Upper lobe of left lung (tissue), 6 donors: ENCODE measurements at places on chromosomes 1 and 21. TPM values are rescaled to one million over a fixed set of nuclear protein-coding genes. Genes with fewer than 3 reads are reported as not detected.

DNA sequence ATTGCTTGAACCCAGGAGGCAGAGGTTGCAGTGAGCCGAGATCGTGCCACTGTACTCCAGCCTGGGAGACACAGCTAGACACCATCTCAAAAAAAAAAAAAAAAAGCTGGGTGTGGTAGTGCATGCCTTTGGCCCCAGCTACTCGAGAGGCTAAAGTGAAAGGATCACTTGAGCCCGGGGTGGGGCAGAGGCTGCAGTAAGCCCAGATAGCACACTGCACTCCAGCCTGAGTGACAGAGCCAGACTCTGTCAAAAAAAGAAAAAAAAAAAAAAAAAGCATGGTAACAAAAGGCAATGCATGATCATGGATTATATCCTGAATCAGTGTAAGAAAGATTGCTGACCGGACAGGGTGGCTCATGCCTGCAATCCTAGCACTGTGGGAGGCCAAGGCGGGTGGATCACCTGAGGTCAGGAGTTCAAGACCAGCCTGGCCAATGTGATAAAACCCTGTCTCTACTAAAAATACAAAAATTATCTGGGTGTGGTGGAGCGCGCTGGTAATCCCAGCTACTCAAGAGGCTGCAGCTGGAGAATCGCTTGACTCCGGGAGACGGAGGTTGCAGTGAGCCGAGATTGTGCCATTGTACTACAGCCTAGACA lies 76.3 kb downstream of the RUSC1 start:
- DNase-seq, result no peak

- DNase-seq, result no peak
Measured at GRCh38 chr1:31549809-31550620, 26.3 kb upstream of the TINAGL1 start.

GRCh38 chr1:214859647-214860046 lies 222.9 kb upstream of the KCNK2 start:
- no peak for DNase-seq

- no peak for DNase-seq
Measured at GRCh38 chr1:236156512-236157208, 14.3 kb downstream of the GPR137B start.

DNA sequence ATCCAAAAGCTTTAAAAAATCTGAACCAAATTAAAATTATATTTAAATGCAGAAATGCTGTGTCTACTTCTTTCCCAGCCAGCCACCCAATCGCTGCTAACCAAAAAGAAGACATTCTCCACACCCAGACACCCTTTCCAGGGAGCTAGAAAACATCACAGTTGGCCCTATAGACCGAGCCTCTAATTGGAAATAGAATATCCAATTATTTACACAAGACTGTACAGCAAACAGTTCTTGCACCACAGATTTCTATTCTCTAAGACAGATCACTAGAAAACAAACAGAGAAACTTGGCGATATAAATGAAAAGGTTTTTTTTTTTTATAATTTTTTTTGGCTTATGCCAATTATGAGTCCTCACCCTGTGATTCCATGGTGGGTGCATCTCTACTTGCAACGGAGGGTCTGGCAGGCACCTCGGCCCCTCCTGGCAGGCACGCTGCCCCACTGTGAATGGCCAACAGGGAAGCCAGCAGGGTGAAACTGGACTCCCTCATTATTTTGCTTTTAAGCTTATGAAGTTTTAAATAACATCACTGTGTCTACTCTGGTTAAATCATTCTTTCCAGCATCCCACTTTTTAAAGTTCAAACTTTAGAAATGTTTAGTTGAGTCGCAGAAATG lies 29.2 kb downstream of the BCAR3 start:
- no peak for DNase-seq

GRCh38 chr1:15246960-15247614 lies at the start of gene FHAD1:
FHAD1 (plus strand) TSS chr1:15247223; CDS start chr1:15251785, 4,562 bp downstream.
- peak; percentile 95 for DNase-seq

DNA sequence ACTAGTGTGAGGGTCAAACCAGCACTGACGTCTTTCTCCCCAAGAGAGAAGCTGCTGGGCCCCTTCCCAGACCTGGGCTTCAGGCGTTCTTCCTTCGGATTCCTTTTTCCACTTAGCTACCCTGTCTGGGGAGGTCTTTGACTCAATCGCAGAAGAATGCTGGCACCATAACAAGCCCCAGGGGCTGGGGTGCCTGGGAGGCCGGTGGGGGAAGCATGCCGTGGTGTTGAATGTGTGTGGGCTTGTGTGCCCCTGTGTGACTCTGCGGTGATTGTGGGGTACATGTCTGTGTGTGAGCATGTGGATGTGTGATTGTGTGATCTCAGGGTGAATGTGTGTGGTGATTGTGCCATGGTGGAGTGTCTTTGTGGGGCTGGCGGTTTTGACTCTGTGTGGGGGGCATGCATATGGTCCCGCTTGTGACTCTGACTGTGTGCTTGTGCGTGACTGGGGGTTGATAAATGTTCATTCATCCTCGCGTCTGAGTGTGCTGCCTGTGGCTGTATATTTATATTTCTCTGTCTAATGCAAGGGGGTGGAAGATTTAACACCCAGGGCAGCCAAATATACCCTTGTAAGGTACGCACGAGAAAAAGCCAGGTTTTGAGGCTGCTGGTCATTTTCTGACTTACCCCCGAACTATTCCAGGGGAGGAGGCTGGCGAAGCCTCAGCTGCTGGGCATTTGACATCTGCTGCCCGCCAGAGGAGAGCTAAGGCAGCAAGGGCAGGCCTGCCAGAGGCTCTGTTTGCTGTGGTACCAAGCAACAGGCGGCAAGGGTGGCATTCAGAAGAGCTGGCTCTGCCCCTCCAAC lies 1.1 kb upstream of the SYNC start:
- DNase-seq, result no peak

GRCh38 chr1:36609241-36610027 lies 126.7 kb upstream of the CSF3R start:
- no peak for DNase-seq

DNA sequence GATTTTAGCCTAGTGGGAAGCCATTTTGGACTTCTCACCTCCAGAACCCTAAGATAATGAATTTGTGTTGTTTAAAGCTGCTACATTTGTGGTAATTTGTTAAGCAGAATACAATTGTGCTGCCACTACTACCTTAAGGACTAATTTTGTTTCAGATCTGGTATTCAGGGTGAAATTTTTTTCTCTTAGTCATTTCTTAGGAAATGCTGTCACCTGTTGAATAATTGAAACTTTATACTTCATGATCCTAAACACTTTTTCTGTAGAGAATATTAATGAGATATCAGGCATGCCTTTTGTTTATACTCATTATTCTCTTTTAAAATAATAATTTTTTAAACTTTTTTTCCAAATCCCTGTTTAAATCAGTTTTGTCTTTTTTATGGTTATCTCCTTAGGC lies 246.8 kb downstream of the TGFB2 start:
- no peak for DNase-seq

- peak; percentile 54 for DNase-seq
Measured at GRCh38 chr1:179094818-179095217, 12.9 kb downstream of the TOR3A start.

DNA sequence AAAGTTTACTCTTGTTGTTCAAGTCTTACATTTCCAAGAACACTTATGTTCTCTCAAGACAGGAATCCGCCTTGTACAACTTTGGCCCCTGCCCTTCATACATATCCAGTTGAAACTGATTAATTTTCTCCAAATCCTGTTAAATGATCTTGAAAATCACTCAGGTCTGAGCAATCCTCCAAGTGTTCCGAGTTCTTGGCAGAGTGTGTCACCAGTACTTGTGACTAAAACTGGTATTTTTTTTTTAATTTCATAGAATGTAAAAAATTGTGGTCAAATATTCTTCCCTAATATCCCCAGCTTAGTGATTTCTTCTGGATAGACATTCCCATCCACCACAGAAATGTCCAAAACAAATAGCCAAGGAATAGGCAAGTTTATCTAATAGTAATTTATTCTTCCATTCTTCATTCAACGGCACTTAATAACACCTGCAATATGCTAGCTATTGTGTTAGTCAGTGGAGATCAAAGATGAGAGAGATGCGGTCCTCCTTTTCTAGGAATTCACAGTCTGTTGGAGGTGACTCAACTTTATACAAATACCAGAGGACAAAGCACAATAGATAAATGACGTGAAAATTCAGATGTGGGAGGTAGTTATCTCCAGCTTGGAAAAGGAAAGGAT lies 71.4 kb downstream of the DIRAS3 start:
- no peak for DNase-seq

GRCh38 chr1:240399381-240399780 lies 212.6 kb downstream of the GREM2 start:
- DNase-seq, result no peak

DNA sequence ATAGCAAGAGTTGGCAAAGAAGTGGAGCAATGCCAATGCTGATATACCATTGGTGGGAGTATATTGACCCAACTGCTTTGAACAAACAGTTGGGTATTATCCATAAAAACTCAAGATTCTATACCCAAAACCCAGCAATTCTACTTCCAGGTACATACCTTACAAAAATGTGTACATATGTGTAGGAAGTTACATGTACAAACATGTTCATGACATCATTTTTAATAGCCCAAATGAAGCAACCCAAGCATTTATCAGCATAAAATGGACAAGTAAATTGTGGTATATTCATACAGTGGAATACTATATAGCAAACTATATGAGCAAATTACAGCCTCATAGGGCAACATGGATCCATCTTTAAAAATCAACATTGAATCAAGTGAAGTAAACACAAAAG lies 20.9 kb downstream of the RWDD3 start:
- DNase-seq, result no peak

DNA sequence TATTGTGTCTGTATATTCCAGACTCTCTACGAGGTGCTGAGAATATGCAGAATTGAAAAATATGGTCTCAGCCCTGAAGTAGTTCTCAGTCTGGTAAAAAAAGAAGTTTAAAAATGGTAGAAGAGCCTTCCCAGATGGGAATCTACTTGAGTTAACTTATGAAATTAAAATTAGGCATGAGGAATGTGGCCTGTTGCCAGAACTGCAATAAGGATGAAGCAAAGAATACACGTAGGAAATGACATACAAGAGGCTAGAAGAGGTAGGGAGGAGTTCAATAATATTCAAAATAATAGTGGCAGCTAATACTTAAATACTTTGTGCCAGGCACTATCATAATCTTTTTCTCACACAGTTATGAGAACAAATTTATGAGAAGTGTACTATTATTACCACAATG lies 6.3 kb downstream of the ASPM start:
- no peak for DNase-seq

DNA sequence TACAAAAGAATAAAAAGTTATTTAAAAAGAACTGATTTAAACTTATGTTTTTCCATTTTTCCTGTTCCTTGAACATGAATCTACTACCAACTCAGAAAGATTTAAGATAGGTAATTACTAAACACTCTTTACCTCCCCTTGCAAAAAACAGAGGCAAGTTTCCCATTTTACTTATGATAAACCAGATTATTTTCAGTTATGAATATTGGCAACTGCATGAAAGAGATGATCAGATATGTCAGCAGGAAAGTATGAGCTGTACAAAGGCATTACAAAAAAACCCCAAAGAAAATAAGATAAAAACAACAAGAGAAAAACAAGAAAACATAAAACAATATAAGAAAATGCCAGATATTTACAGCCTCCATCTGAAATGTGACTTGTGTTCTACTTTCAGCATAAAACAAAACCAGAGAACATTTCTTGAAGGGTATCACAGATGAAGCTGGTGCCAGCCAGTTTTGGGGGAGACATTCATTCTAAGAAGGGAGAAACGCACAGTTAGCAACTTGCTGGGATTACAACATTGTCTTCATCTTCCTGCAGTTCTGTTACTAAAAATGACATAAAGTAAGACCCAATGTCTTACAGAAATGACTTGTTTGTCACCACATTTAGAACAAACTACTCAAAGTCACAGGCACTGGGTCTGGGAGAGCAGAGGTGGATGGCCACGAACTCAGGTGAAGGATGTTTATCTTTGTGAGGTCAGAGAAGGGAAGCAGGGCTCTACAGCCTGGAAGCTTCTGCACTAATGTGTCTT lies 19.1 kb downstream of the ZC3H12A start:
- DNase-seq, result no peak

- no peak for DNase-seq
Measured at GRCh38 chr1:166947398-166948043, 27.8 kb downstream of the ILDR2 start.

DNA sequence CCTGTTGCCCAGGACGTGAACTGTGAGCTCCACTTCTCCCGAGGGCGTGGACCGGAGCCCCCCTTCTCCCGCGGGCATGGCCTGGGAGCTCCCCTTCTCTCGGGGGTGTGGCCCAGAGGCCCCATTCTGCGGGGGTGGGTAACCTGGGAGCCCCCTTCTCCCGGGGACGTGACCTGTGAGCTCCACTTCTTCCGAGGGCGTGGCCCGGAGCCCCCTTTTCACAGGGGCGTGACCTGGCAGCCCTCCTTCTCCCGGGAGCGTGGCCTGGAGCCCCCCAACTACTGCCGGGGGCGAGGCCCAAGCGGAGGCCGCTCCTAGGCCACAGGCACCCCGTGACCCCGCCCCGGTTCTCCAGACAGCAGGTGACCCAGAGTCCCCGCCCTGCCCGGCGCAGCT lies 320 bp downstream of the C1orf174 start:
- peak; percentile 31 for DNase-seq

DNA sequence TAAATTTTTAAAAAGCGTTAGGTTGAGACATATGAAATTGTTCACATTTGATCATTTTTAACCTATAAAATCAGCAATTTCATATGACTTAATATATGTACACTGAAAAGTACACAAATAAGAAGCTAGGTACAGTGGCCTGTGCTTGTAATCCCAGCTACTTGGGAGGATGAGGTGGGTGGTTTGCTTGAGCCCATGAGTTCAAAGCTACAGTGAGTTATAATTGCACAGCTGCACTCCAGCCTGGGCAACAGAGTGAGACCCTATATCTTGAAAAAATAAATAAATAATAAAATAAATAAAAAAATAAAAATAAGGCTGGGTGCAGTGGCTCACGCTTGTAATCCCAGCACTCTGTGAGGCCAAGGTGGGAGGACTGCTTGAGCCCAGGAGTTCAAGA lies 5.2 kb upstream of the EPB41 start:
- no peak for DNase-seq

GRCh38 chr1:193348769-193349535 lies 162.5 kb upstream of the B3GALT2 start:
- no peak for DNase-seq

DNA sequence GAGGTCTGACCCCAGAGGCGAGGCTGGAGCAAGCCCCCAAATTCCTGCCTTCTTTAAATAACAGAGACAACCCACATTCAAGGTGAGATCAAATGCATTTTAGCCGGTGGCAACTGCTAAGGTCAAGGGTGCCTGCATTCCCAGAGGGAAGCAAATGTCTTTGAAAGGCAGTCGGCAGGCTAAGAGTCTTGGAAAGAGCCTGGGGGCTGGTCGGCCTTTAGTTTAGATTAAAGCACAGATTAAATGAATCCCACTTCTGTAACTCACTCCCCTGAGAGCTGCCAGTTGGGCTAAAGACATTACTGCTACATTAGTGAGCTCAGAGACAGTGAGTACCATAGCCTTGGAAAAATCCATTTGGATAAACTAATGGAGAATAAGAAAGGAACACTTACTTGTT lies 59.2 kb downstream of the HTR6 start:
- DNase-seq, result no peak

GNPAT gene
- total RNA-seq, result 26.3 TPM

RIMKLA gene
- 16.6 TPM for total RNA-seq

DNM3 gene
- total RNA-seq, result 9.9 TPM

SMAP2 gene
- total RNA-seq, result 86.9 TPM

TMEM269 gene
- not detected for total RNA-seq

KANK4 gene
- 5.7 TPM for total RNA-seq

SERPINC1 gene
- 1.5 TPM for total RNA-seq

AMY1B gene
- total RNA-seq, result 1.6 TPM

ITLN2 gene
- 38.7 TPM for total RNA-seq

PPP1R8 gene
- 36.0 TPM for total RNA-seq

MTARC1 gene
- total RNA-seq, result 15.7 TPM

TMEM200B gene
- total RNA-seq, result 5.6 TPM
